ENCODE measurements at places on chromosomes 4 and X.

GRCh38 chrX:118356154-118356701 is 10.3 kb downstream of the WDR44 start:
- no peak for DNase-seq

DNA sequence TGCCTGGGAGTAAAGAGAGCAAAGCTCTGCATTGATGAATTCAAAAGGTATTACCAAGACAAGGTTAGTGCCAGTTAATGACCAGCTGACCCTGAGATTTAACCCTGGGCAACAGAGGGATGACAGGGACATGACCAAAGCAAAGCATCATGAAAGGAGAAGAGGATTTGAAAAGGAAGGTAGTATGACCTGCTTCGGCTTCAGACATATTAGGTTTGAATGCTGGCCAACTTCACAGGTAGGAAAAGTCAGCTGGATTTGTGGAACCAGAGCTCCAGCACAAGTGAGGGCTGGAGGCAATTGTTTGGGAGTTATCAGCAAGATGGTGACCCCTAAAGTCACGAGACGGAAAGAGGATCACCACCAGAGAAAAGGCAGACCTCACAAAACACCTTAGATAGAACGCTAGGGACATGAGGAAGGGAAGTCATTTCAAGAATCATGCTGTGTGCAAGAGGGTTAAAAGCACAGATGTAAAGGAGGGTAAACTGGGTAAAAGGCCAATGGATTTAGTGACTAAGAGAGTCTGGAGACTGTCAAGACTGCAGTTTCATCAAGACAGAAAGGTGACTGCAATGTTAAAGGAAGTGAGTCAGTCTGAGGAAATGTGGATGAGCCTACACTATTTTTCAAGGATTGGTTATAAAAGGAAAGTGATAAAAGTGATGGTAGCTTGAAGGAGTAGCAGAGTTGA is 45.6 kb downstream of the SH3RF1 start:
- DNase-seq = no peak

GRCh38 chr4:20395160-20395773 is 143.6 kb downstream of the SLIT2 start:
- DNase-seq = no peak

GRCh38 chr4:150590631-150591030 is 8.7 kb downstream of the MAB21L2 start:
- DNase-seq = no peak

GRCh38 chr4:10107111-10108091 is 9.2 kb downstream of the WDR1 start:
- DNase-seq = no peak

- DNase-seq = no peak
Observed at GRCh38 chrX:136794080-136794479, 13.3 kb upstream of the ARHGEF6 start.

- DNase-seq = peak; percentile 18
Observed at GRCh38 chr4:177250056-177250696, 59.5 kb upstream of the NEIL3 start.

DNA sequence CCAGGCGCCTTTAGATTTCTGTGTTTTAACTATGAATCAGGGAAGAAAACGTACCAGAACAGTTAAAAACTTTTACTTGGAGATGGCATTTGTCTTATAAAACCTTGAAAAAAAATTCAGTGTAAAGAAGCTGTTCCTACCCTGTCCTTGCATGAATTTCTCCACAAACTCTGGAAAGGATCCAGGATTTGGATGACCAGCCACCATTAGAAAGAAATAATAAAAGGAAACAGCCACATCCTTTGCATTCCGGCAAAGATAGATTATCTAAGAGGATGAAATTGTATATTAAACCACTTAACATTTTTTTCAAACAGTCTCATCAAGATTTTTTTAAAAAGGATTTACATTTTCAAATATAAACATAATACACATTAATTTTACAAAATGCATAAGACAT is 10.6 kb downstream of the SULT1E1 start:
- DNase-seq = no peak

GRCh38 chrX:1449036-1449822 is 3.5 kb downstream of the ASMTL start:
- DNase-seq = no peak

DNA sequence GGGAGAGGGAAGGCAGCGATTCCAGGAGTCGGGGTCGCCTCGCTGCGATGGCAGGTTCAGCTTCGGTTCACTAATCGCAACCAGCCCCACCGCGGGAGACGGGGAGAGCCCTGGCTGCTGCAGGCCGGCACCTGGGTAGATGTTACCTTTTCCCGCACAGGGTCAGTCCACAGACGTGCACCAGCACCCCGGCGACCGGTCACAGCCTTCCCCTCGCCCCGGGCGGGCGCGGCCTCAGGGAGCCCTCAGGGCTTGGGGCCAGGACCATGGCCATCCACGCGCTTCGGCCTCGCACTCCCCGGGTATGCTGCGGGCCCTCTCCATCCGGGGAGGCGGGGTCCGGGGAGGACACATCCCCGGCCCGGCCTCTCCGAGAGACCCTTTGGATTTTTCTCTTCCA is 26.1 kb upstream of the EXOC1L start:
- DNase-seq = no peak

GRCh38 chrX:2395261-2395992 is 105.3 kb downstream of the DHRSX start:
- DNase-seq = no peak

DNA sequence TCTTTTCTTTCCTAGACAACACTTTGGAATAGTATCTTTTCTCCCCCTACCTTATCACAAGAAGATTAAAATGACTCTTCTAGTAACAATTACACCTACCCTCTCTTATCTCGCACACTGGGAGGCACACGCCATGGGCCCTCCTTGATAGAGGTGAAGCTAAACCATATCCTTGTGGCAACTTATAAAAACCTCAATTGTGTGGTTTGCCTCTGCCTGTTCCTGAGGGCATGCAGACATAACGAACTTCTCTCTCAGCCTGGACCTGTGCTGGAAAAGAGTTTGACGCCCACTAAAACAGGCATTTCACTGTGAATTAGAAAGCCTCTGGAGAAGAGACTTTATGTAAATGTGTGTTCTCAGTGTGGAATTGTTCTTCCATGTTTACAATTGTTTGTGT is 141.2 kb downstream of the NDST3 start:
- no peak for DNase-seq

DNA sequence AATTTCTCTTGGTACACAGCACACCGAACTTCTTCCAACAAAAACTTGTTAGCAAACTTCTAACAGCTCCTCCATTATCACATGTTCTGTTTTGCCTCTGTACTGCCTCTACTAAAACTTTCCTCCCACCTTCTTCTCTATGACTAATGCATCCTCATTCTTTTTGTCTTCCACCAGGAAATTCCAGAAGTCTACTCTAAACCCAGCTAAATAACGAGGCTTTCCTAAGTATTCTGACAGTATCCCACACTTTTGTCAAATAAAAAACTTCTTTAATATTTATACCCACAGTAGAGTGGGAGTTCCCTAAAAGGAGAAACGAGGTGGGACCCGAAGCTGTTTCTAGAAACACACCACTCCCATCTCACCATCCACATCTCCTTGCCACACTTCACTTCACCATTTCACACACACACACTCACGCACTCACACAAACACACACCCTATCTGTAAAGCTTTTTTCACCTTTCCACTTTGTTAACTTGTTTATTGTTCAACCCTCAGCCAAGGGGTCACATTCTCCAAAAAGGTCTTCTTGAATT is 280.3 kb downstream of the ARAP2 start:
- DNase-seq = no peak

DNA sequence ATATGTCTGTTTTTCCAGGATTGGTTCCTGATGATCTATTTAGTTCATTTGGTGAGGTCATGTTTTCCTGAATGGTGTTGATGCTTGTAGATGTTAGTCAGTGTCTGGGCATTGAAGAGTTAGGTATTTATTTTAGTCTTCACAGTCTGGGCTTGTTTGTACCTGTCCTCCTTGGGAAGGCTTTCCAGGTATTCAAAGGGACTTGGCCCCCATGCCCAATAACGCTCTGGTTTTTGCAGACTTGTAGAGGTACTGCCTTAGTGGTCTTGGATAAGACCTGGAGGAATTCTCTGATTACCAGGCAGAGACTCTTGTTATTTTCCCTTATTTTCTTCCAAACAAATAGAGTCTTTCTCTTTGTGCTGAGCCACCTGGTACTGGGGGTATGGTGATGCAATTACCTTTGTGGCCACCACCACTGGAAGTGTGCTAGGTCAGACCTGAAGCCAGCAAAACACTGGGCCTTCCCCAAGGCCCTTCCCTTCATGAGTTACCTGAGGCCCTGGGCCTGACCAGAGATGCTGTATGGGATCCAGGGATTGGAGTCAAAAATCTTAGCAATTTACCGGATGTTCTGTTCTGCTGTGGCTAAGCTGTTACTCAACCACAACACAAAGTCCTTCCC is 63.3 kb upstream of the RXFP1 start:
- DNase-seq = no peak

DNA sequence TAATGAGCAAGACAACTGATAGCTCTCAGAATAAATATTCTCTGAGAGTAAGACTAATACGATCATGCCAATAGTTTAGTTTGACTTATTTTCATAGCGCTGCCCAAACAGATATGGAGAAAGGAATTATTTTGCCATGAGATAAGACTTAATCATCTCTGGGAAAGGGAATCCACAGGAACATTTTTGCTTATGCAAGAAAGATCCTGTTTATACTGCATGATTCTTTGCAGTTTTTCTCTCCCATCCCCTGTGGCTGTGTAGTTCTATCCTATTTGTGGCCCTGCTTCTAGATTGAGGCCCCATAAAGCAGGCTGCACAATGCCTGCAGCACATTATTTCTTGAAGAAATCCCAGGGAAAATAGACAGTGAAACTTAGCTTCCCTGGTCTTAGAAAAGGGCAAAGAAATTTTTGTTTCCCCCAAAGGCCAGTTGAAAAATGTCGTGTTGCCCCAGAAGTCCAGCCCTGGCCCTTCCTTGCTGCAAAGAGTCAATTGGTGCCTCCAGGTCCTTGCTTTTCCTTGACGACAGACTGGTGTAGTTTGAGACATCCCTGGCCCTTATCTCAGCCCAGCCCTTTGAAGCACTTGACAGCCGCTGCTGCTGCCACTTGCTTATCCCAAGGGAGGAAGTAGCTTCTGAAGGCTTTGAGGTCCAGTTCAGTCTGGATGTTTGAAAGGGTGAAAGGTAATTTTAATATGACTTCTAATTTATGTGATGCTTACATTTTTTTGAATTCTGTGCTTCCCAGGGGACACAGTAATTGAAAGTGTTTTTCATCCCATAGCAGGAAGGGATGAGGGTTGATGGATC is 45.0 kb upstream of the SH3RF1 start:
- DNase-seq = no peak

DNA sequence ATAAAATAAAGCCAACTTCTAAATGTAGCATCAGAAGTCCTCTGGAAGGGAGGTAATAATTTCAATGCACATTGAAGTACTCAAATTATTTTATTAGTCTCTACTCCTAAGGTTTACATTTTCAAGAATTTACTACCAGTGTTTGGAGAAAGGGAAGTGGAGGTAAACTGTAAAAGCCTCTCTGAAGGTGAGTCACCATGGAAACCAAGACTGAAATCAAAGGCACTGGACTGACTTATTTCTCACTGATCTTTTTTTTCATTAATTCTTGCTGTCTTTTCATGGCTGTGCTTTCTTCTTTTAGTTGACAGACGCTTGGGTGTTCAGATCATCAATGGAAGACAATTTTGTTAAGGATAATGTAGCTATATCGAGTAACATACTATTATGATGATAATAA is 9.7 kb downstream of the SLC39A8 start:
- DNase-seq = no peak

- no peak for DNase-seq
Observed at GRCh38 chrX:78330540-78330939, 3.1 kb upstream of the CYSLTR1 start.

DNA sequence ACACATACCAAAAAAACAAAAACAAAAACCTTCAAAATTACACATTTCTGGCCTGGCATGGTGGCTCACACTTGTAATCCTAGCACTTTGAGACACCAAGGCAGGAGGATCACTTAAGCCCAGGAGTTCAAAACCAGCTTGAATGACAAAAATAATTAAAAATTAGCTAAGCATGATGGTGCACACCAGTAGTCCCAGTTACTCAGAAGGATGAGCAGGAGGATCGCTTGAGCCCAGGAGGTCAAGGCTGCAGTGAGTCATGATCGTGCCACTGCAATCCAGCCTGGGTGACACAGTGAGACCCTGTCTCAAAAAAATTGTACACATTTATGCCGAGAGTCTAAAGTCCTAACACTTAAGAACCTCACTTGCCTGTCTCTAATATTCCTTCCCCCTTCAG is 18.3 kb downstream of the SLC39A8 start:
- no peak for DNase-seq

DNA sequence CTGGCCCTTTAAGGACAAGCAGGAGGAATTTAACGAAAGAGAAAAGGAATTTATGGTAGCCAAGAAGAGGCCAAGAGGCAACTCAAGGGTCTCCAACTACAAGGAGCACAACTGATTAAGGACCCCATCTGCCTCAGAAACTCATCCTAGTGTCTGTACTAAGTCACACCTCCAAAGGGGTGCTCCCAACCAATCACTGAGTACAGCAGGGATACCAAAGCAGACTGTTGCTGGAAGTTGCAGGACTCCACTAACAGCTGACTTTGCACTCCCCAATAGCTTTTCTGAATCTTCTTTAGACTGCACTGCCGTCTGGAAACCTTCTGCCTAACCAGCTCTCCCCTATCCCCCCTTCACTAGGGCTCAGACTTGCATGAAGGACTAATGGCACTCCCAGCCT is 50.6 kb downstream of the ATP11C start:
- no peak for DNase-seq

- DNase-seq = no peak
Observed at GRCh38 chr4:150242820-150243458, 164.7 kb downstream of the DCLK2 start.

DNA sequence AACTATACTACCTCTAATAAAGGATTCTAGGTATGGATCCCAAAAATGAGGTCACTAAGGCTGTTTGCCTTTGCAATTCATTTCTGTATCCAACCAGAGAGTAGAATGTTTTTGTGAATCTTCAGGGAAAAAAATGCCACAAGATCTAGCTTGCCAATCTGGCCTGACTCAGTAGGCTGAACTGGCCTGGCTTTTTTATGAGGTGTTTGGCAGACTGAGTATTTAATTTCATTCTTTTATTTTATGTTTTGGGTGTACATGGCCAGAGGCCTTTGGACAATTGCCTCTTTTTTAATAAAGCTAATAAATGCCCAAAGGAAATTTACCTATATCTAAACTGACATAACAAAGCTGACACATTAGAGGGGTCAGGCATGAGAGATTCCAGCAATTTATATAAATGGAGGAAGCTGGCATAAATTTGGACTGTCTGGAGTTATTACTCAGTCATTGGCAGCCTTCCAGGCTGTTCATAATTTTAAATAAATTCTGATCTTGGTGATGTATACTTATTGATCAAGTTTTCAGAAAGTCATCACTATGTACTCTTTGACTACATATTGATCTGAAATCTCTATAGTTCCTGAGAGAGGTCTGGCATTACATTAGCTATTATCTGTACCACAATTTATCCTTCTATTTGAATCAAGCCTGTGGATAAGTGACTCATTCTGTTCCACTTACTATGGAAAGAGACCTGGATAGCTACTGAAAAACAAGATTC is 376.4 kb upstream of the NOCT start:
- DNase-seq = no peak

GRCh38 chr4:46386570-46386969 is 3.4 kb downstream of the GABRA2 start:
- no peak for DNase-seq

GRCh38 chr4:124151031-124151430 is 561.5 kb downstream of the ANKRD50 start:
- DNase-seq = no peak
